Activated CD8-positive, alpha-beta memory T cell treated with anti-CD3 and anti-CD28 coated beads, Interleukin-2, amount 10 ng/mL, durations not matched to agents 7 days and 5 days (primary cell): ENCODE measurements at places on chromosomes 7 and 10. TPM values are rescaled to one million over a fixed set of nuclear protein-coding genes. Genes with fewer than 3 reads are reported as not detected.
A peak's percentile ranks its signal among the peaks of the same experiment; 100 is the strongest.

Gene HOXA1
- total RNA-seq, result 0.76 TPM

Gene FGL2
- 9.4 TPM for total RNA-seq

Gene CAV1
- total RNA-seq, result not detected

Gene SLC39A12
- total RNA-seq, result not detected

- DNase-seq, result no peak
Measured at GRCh38 chr7:18535810-18536415, 40.4 kb downstream of the HDAC9 start.

Gene FAM185A
- total RNA-seq, result 10.8 TPM

DNA sequence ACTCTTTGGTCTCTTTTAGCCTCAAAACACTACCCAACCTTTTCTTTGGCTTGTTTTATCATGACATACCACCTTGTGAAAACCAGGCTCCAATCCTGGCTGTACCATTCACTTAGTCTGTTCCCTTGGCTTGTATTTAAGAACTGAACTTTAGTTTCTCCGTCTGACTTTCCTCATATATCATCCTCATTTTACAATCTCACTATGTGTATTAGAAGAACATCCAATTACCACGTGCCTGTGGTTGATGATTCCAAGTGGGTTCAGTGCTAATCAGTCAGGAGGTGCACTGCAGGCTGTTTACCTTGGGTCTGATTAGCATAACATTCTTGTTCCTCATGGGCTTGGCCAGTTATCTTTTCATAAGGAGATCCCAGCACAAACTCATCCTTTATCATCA lies 144.8 kb upstream of the KLF14 start:
- no peak for DNase-seq

GRCh38 chr7:99267841-99268576 lies 4.6 kb upstream of the MYH16 start:
- no peak for DNase-seq

Gene ANKRD61
- 0.38 TPM for total RNA-seq

- no peak for DNase-seq
Measured at GRCh38 chr7:44372560-44373417, 47.4 kb upstream of the CAMK2B start.

GRCh38 chr7:145339319-145339718 lies 503.5 kb upstream of the TPK1 start:
- DNase-seq, result no peak

DNA sequence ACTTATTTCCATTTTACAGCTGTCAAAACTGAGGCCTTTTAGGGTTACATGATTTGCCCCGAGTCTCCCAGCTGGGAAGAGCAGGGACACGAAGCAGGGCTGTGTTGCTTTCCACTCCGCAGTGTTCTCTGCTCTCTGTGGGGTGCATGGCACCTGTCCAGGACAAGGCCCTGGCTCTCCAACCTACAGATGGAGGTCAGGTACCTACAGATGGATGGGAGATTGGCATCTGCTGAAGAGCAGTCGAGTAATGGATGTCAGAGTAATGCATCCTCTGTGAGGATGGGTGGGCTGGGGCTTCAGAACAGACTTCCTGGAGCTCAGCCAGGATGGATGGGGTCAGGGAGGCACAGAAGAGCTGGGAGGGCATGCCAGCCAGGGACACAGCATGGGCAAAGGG lies 85.0 kb downstream of the EMX2 start:
- DNase-seq, result no peak

DNA sequence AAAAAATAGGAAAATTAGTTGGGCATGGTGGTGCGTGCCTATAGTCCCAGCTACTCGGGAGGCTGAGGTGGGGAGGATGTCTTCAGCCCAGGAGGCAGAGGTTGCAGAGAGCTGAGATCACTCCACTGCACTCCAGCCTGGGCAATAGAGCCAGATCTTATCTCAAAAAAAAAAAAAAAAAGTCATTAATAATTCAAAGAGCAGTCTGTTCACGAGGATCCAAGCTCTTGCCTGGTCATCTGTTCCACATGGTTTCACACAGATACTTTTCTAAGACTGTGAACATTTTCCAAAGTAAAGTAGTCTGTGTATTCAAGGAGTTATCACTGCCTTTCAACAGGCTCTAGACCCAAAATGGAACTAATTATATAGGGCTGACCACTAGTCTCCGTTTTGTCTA lies 86.9 kb downstream of the ZNF277 start:
- DNase-seq, result no peak

DNA sequence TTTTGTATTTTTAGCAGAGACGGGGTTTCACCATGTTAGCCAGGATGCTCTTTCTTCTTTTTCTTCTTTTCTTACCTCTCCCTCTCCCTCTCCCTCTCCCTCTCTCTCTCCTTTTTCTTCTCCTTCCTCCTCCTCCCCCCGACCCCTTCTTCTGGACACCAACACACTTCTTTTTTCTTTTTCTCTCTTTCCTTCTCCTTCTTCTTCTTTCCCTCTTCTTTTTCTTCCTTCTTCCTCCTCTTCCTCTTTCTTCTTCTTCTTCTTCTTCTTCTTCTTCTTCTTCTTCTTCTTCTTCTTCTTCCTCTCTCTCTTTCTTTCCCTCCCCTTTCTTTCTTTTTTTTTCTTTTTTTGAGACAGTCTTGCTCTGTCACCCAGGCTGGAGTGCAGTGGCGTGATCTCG lies 14.0 kb downstream of the MMD2 start:
- DNase-seq, result no peak

- no peak for DNase-seq
Measured at GRCh38 chr7:69190025-69190424, 408.2 kb upstream of the AUTS2 start.

Gene AGAP5
- 12.3 TPM for total RNA-seq

Gene ITGA8
- total RNA-seq, result not detected

Gene MYPN
- not detected for total RNA-seq

GRCh38 chr10:43420369-43421200 lies 11.6 kb upstream of the HNRNPF start:
- peak; percentile 93 for DNase-seq

DNA sequence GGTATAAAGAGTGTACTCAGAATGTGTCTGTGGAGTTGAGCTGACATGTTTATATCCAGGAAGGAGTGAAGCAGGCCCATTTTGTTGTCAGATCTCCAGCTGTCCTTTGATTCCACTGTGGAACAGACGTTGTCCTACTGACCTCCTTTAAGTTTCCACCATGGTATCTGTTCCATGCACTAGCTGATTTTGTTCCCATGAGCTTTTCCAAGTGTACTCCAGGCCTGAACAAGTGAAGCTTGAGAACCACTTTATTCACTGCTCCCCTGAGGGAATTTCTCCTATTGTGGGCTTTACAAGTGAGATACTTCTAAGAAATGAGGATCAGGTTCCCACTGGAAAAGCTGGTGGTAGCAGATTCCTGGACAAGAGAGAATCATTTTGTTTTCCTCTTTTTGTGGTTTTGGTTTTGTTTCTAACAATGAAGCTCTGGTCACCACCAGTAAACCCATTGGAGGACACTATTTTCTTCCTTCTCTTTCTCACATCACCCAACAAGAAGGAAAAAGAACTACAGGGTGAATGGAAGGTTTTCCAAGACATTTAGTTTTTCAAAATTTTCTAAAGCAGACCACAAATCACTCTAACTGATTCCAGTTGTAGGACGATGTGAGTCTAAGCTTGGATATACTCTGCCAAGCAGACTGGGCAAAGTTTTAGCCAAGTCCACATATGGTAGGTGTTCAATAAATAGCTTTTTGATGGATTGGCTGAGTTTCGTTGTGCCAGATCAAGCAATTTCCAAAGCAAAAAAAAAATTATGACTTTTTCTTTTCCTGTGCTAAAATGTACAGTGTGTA lies 144.2 kb downstream of the JCAD start:
- no peak for DNase-seq

- no peak for DNase-seq
Measured at GRCh38 chr10:96292971-96293920, 11.0 kb upstream of the DNTT start.

DNA sequence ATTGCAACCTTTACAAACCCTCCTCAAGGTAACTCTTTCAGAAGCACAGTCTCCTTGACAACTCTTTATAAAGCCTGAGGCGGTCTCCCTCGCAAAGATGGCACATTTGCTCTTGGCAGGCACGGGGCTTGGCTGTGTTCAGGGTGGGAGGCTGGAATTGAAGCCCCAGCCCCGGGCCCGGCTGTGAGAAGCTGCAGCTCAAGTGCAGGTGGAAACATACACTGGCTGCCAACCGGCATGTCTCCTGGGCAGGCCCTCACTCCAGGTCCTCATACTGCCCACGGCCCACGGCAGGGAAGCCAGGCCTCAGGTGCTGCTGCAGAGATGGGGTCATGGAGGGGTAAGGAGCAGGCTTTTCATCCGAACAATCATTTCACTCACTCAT lies 194.5 kb downstream of the TCERG1L start:
- no peak for DNase-seq

Gene EGR2
- total RNA-seq, result 4.7 TPM

Gene AKR1C4
- total RNA-seq, result not detected

Gene NPVF
- not detected for total RNA-seq

DNA sequence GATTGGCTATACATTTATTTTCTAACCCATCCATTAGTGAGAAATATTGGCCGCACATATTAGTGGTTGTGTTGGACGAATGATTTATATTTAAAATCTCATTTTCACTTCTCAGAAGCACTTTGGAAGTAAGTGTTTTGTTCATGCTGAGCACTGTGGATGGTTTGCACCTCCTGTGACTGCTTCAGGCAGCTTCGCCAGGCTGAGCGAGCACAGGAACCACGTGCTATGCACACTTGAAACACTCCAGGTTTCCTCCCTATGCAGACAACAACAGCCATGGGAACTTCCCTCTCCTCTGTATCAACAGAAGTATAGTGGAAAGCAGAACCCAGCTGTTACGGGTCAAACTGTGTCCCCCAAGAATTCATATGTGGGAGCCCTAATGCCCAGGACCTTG lies 67.3 kb upstream of the WDR11 start:
- DNase-seq, result no peak

Gene CPA4
- not detected for total RNA-seq

Gene WEE2
- not detected for total RNA-seq

- no peak for DNase-seq
Measured at GRCh38 chr10:103804871-103805270, 50.5 kb downstream of the SH3PXD2A start.

- peak; percentile 18 for DNase-seq
Measured at GRCh38 chr10:122252805-122253204, 18.3 kb upstream of the BTBD16 start.
